ENCODE measurements at places on chromosomes 13 and 19. TPM values are rescaled to one million over a fixed set of nuclear protein-coding genes. Genes with fewer than 3 reads are reported as not detected.

The ZNF726 gene
- polyA plus RNA-seq = 3.6 TPM

The FSTL3 gene
- polyA plus RNA-seq = 17.9 TPM

The NTF4 gene
- polyA plus RNA-seq = 5.8 TPM

The CGB5 gene
- polyA plus RNA-seq = not detected

The SYDE1 gene
- 17.0 TPM for polyA plus RNA-seq

The ZNF525 gene
- polyA plus RNA-seq = 8.1 TPM

The ODAD3 gene
- 0.30 TPM for polyA plus RNA-seq

The NDUFA3 gene
- polyA plus RNA-seq = 112 TPM

The ZNF835 gene
- 3.3 TPM for polyA plus RNA-seq

- no peak for DNase-seq
Measured at GRCh38 chr19:11519138-11519537, 9.8 kb downstream of the ECSIT start.

GRCh38 chr13:83884141-83884540 is 1.9 kb upstream of the SLITRK1 start:
- no peak for DNase-seq

GRCh38 chr19:46745521-46746280 is at the start of gene FKRP:
Gene FKRP (plus strand): TSS chr19:46746057. CDS start chr19:46755451, 9,394 bp downstream.
- no peak for DNase-seq

- no peak for DNase-seq
Measured at GRCh38 chr19:6423499-6424194, 964 bp downstream of the KHSRP start.

GRCh38 chr13:109769921-109770320 is 16.5 kb downstream of the IRS2 start:
- DNase-seq = no peak

GRCh38 chr19:30669329-30670010 is 297.3 kb downstream of the ZNF536 start:
- DNase-seq = no peak

GRCh38 chr13:76461484-76461883 is 424.7 kb downstream of the KCTD12 start:
- no peak for DNase-seq

- no peak for DNase-seq
Measured at GRCh38 chr13:110158226-110158625, 148.7 kb downstream of the COL4A1 start.

DNA sequence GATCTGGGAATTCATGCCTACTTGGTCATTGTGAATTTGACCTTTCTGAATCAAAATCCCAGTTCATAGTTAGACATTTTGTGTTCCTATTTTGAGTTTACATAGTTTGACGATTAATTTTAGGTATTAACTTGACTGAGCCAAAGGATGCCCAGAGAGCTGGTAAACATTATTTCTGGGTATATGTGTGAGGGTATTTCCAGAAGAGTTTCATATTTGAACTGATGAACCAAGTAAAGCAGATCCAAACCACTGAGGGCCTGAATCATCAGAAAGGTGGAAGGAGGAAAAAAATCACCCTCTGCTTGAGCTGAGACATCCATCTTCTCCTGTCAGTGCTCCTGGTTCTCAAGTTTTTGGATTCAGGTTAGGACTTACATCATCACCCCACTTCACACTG is 116.6 kb downstream of the CYSLTR2 start:
- DNase-seq = no peak

DNA sequence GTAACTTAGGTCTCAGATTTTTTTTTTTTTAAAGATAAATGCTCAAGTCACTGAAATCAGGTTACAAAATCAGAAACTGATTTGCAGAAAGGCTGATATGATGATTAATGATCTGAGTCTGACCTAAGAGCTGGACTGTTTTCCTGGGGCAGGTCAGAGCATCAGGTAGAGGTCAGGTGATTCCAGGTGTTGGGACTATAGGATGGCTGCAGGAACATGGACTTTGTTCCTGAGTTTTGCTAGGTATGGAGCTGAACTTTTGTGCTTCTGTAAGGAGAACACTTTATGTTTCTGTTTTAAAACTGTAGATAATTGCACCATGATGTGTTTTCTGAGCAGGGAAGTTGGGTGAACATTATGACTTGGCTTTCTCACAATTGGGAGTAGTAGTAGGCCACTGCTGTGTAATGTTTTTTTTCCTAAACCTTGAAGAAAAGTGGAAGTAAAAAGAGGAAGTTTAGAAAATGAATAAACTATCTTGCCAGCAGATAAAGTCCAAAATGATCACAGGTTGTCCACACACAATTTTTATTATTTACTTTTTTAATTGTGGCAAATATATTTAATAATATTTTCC is 297.2 kb downstream of the DCT start:
- no peak for DNase-seq

DNA sequence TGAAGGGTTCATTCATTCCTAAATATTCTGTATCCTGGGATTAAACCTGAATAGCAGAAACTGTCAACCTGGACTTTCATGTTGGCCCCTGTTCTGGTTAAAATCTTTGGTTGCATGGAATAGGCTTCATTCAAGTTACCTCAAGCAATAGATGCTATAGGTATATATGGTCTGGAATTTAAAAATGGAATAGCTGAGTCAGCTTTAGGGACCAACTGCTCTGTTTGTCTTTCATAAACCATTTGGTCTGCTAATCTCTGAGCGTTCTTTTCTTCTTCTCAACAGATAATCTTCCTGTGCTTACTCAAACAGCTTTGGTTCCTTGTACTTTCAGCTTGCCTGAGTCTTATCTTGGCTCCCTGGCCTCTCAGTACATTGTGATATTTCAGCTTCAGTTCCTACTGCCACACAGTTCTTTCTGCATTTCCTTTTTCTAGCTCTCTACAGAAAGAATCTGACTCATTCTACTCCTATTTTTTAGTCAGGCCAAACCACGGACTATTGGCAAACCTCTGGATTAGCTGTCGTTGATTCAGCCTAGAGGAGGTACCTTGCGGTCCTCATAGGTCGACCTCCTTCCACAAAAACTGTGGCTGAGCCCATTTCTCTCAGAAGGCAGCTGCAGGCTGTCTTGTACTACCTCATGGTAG is 35.9 kb upstream of the MAB21L1 start:
- peak; percentile 22 for DNase-seq

DNA sequence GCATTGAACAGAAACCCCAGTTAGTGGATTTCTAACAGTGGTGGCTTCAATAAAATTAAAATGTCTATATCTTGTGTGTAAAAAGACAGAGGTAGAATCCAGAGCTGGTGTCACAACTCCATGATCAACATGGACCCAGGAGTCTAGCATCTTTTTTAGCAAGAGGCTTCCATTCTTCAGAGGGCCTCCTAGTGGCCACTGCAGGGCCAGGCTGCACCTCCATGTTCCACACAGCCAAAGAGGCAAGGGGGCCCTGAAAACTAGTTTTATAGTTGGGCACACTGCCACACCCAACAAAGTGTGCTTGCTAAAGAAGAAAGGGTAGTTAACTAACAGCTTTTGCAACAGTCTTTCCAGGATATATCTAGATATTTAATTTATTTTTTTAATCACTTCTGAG is 12.9 kb downstream of the N4BP2L1 start:
- DNase-seq = no peak

DNA sequence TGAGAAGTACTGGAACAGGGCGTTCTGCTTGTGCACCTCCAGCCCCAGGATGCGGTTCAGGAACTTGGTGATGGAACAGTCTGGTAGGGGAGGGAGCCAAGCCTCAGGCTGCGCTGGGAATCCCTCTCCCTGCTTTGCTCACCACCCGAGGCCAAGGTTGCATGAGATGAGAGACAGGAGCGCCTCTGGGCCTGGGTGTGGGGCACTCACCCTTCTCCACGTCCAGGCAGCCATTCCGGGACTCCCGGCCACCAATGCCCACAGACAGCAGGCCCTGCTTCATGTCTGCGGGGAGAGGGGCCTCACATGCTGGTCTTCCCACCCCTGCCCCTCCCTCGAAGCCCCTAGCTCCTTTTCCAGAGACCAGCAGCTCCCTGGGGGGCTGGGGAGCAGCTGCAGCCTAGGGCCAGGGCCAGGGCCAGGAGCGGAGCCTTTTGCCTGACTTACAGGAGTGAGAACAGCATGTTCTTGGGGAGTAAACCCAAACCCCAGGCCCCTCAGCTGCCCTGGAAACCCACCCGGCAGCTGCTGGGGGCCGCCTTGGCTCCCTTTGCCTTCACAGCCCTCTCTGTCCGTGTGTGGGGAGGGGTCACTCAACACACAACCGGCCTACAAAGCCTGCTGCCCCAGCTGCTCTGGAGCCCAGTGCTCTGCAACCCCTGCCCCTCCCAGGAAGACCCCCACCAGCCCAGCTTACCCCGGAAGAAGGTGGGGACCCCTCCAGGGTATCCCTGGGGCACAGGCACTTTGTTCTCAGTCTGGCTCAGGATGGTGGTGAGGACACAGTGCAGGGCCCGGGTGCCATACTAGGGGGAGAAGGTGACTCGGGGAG is 7.2 kb downstream of the GPX4 start:
- no peak for DNase-seq

GRCh38 chr13:108195861-108196260 is 19.5 kb downstream of the LIG4 start:
- no peak for DNase-seq

DNA sequence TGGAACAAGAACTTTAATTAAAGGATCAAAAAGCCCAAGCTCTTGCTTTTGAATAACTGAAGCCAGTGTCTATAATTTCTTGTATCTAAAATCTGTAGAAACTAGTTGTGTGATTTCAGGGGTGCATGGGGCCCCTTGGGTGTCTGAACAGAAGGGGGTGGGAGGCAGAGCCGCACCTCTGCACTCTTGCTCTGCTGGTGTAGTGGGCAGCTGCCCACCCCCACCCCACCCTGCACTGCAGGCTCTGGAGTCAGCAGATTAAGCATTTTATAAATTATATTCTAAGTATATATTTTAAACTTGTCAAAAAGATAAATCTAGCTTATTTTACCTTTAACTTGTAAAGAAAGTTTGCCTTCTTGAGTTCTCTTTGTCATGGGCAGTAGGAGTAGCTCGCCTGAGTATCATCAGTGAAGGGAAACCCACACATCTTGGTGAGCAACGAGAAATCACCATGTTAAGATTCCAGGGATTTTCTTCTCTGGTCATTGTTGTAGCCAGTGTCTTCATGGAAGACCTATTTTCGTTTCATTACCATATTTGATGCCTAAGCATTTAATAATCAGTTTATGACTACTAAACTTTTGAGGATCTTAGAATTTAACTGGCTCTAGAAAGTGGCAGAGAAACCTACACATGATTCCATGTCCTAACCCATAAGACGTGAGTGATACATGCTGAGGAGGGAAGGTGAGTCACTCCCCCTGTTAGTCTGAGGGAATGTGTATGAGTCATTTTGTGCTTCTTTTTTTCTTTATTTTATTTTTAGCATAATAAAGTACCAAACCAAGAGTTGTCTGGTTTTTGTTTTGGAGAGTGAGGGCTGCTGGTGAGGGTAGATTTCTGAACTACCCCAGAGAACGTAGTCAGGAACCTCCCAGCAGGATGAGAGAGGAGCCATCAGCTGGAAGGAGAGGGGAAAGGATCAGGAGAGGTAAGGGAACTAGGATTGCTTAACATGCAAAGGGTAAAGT is 7.7 kb downstream of the UBE2L5 start:
- no peak for DNase-seq

GRCh38 chr19:6740589-6741343 is 1.3 kb downstream of the TRIP10 start:
- DNase-seq = peak; percentile 82

GRCh38 chr13:101703838-101704237 is 251.4 kb downstream of the ITGBL1 start:
- DNase-seq = no peak

DNA sequence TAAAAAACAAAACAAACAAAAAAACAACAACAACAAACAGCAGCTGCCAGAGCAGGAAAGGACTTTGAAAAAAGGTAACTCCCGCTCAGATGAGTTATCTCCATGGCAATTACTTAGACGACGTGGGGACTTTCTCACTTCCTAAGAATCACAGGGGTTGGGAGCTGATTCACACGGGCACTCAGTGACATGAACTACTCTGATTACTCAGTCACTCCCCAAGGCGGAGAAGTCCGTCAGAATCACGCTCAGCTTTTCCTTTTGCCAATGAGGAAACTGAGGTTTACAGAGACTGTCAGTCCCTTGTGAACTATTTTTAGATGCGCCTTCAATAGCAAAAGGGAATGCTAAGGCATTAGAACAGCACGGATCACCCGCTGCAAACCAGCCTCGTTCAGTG is 32.3 kb upstream of the MATK start:
- no peak for DNase-seq

DNA sequence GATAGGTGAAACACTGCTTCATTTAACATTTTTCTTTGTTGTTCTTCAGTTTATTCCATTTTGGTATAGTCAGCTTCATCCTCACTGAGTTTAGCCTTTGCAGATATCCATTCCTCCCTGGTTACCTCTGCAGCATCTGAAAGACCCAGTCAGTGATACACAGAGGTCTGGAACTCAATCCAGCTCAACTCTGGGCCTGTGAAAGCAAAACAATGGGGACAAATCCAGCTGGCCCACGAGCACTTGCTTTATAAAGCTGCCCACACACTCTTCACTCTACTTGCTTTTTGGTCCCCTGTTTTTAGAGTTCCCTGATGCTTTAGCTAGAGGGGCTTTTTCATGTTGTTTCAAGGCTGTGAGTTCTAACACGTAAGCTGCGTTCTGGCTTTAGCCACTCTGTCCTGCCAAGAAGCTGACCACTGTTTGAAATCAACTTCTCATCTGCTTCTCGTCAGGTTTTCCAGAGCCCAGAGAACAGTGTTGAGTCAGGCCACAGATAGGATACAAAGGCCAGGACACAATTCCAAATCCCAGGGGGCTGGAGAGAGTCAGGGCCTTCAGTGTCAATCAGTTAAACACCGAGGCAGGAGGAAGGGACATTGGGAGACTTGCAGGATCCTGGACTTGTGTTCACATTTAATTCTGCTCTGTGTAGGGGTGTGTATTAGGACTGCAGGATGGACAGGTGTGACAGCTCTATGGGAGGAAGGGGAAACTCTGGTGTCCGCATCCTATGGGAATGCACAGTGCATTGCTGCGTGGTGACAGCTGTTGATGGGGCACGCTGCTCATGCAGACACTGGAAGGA is 83.5 kb upstream of the RNF113B start:
- DNase-seq = no peak

- DNase-seq = no peak
Measured at GRCh38 chr13:92418818-92419412, 807.7 kb upstream of the GPC6 start.

DNA sequence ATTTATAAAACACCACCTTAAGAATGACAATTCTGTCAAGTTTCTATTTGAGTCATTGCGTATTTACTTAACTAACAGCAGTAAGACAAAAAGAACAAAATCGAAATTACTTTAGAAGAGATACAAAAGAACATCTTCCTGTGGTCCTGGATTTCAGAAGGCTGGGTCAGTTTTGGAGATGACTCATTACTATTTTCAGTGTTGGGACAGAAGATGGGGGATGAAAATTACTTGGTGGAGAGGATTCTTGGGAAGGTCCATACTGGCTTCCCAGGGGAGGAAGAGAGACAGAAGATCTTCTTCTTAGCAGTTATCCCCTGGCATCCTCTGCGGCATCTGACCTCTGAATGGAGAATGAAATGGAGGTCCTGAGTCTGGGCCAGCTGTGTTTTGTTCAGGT is 33.5 kb upstream of the CSNK1A1L start:
- DNase-seq = no peak

Data from hindlimb muscle (tissue), 1 donor.